Activated naive CD4-positive, alpha-beta T cell treated with Interleukin-2 at 50 U/mL for 16 hours (primary cell): ENCODE measurements at places on chromosomes 1 and 21.

DNA sequence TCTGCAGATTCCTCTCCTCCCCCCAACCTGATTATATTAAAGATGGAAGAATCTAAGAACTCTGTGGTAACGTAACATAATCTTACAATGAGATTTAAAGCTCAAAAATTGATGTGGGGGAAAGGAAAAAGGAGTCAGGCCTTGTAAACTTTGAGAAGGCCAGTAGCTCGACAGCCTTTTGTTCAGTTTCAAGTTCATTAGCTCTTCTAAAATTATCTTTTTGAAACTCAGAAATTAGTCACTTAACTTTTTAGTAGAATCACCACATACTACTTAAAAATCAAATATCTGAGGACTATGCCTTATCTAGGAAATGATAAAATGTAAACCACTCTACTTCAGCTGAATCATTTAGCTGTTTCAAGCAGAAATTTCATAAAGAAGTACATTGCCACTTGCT, 996.2 kb downstream of the AMY1C start:
- no peak for DNase-seq

GRCh38 chr1:183027791-183028190, 4.6 kb downstream of the LAMC1 start:
- no peak for DNase-seq

GRCh38 chr1:32685498-32685897, 17.1 kb downstream of the SYNC start:
- no peak for DNase-seq

- no peak for DNase-seq
Measured at GRCh38 chr1:204206121-204206520, 7.7 kb downstream of the GOLT1A start.

GRCh38 chr1:222653178-222653827, 35.4 kb downstream of the MIA3 start:
- peak; percentile 10 for DNase-seq

DNA sequence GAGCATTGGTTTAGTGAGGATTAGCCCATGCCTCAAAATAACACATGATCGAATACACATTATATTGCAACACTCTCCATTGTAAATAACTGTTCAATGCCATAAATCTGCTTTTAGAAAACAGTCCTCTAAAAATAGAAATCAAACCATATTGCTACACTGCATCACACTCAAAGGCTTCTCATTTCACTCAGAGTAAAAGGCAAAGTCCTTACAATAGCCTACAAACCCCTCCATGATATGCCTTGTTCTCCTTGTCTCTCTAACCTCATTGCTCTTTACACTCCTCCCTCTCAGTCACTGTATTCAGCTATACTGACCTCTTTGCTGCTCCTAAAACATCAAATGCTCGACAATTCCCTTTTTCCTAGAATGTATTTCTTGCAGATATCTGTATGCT, 64.2 kb downstream of the CYYR1 start:
- DNase-seq: no peak

DNA sequence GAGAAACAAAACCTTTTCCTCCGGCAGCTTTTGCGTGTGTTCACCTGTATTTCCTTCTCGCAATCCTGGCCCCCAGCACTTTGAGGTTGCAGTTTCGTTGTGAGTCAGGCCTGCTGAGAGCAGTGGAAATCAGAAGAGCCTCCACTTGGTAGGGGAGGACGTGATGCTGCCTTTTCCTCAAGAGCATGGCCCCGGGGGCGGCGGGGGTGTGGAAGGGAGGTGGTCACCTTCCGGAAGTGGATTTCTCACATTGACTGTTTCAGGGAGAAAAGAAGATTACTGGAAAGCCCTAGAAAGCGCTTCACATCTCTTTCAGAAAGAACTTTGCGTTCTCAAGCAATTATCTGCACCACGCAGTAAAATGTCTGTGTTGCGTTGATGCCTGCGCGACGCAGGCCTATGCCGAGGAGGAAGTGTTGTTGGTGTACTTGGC, 12.2 kb upstream of the IL10 start:
- peak; percentile 95 for DNase-seq

DNA sequence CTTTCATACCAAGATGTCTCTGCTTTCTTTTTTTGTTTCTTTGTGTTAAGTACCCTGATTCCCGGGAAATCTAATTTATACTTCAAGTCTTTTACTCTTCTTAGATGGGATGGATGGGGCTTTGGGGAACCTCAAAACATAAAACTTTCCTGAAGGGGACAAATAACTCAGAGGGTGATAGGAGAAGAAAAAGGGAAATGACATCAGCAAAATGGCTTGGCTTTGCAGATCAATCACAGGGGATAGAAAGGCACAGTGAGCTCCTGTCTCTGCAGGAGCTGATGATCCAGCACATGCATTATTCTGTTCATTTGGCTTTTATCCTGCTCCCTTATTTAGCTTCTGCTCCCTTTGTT, 1.4 kb upstream of the CA14 start:
- DNase-seq: no peak
